ENCODE measurements at places on chromosomes 5 and 9.

GRCh38 chr5:138574744-138575193, 432 bp downstream of the HSPA9 start:
- peak overlapping the region; percentile 74 for H3K4me3 ChIP-seq
- H3K27me3 ChIP-seq, result no peaks in the 10 kb centered on the region
- peaks cover 40% of the 10 kb centered on the region for H3K4me1 ChIP-seq
- H3K36me3 ChIP-seq, result peaks cover 38% of the 10 kb centered on the region

- H3K4me1 ChIP-seq, result no peaks in the 10 kb centered on the region
- H3K27me3 ChIP-seq, result no peaks in the 10 kb centered on the region
- H3K27ac ChIP-seq, result no peak overlapping the region
These were observed 1146.3 kb downstream of the MAT2B start for GRCh38 chr5:164651546-164652275.

GRCh38 chr5:141241496-141241895, 3.7 kb upstream of the PCDHB15 start:
- no peaks in the 10 kb centered on the region for H3K27me3 ChIP-seq
- no peak overlapping the region for H3K4me3 ChIP-seq
- no peak for DNase-seq
- H3K36me3 ChIP-seq, result peaks cover 14% of the 10 kb centered on the region
- no peak overlapping the region for H3K27ac ChIP-seq

GRCh38 chr5:161697001-161697400, 11.5 kb downstream of the GABRA6 start:
- no peak for DNase-seq
- H3K4me1 ChIP-seq, result no peaks in the 10 kb centered on the region
- H3K36me3 ChIP-seq, result no peaks in the 10 kb centered on the region
- H3K27ac ChIP-seq, result no peak overlapping the region
- no peak overlapping the region for H3K4me3 ChIP-seq

GRCh38 chr5:150190503-150190979, 679 bp downstream of the SLC6A7 start:
- no peak overlapping the region for H3K4me3 ChIP-seq
- no peak for DNase-seq
- H3K4me1 ChIP-seq, result peaks cover 8% of the 10 kb centered on the region
- H3K27me3 ChIP-seq, result peaks cover 48% of the 10 kb centered on the region
- H3K36me3 ChIP-seq, result no peaks in the 10 kb centered on the region

DNA sequence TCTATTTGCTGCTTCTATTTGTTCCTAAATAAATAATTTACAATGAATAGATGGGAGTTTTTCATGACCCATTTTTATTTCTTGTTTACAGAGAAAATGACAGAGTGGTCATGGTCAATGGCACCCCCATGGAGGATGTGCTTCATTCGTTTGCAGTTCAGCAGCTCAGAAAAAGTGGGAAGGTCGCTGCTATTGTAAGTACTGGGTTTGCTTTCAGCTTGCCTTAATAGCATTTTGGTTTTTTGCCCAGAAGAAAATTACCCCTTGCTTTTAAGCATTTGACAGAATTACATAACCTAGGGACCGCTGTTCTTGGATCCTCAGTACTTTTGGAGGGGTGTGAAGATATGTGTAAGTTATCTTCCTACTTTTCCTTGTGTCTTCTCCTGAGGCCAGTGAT, 44.1 kb downstream of the TJP2 start:
- peaks cover 62% of the 10 kb centered on the region for H3K36me3 ChIP-seq
- no peak overlapping the region for H3K4me3 ChIP-seq
- H3K27ac ChIP-seq, result no peak overlapping the region
- no peaks in the 10 kb centered on the region for H3K4me1 ChIP-seq
- no peaks in the 10 kb centered on the region for H3K27me3 ChIP-seq

DNA sequence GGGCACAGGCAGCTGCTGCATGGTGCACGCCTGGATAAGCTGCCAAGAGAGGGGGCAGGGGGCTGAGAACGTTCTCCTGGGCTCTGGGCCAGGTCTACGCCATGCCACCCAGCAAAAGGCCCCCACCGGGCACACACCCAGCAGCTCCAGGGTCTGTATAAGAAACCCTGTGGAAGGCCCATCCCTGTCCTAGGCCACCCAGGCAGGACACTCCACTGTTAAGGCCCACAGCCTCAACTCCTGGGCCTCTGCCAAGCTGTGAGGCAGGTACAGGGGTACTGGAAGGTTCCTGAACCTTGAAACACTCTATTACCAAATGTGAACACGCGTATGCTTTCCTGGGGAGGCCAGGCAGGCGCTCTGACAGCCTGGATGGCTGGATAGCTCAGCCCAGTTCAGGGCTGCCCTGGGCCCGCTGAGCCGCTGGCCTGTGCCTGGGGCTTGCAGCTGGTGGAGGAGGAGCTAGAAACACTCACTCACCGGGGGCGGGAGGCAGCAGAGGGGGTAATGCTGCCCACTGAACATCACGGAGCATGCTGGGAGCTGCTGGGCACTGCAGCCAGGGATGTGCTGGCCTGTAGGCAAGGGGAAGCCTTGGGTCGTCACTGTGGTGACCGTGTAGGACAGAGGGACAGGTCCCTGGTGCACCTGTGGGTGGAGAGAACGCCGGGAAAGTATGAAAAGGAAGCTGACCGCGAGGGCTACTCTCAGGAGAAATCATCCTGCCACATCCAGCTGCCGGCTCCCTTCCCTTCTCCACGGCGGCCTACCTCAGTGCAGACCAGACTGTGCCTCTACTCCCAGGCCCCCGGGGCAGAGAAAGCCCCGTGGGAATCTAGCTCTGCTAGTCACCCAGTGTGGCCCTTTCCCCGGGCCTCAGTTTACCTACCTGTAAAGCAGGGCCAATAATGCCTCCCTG, 6.0 kb downstream of the RNF44 start:
- no peak overlapping the region for H3K4me3 ChIP-seq
- peaks cover 75% of the 10 kb centered on the region for H3K4me1 ChIP-seq
- H3K36me3 ChIP-seq, result peaks cover 40% of the 10 kb centered on the region

- no peaks in the 10 kb centered on the region for H3K36me3 ChIP-seq
- H3K4me3 ChIP-seq, result no peak overlapping the region
- H3K4me1 ChIP-seq, result no peaks in the 10 kb centered on the region
- H3K27me3 ChIP-seq, result no peaks in the 10 kb centered on the region
- DNase-seq, result no peak
- no peak overlapping the region for H3K27ac ChIP-seq
These were observed 984.9 kb downstream of the TLE4 start for GRCh38 chr9:80556631-80557030.

DNA sequence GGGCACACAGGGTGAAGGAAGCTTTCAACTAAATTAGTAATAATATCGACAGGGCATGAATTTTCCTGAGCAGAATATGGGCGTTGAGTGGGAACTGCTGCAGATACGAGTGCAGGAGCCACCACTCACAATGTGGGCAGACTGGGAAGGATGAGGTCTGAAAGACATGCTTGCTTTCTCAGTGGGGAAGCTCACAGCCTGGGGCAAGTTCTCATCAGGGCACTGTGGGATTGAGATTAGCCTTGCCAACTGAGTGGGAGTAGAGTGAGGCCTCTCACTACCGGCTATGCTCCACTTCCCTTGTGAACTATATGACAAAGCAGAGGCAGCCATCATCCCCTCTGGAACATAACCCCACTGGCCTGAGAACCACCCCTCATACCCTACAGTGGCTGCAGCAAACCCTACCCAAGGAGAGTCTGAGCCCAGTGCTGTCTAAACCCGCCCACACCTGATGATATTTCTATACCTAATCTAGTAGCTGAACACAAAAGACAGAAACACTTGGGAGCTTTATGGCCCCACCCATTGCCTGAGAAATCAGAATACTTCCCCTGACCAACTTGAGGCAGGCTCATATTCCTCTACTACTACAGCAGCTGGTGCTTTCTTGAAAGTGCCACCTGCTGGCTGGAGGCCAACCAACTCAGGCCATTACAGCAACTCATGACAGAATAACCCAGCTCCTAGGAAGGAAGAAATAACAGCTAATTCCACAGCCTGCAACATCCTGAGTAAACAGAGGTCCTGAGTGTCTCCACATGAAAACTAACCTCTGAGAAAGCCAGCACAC, 173.7 kb upstream of the SPEF2 start:
- H3K27me3 ChIP-seq, result no peaks in the 10 kb centered on the region
- H3K4me3 ChIP-seq, result no peak overlapping the region
- H3K27ac ChIP-seq, result no peak overlapping the region

GRCh38 chr5:130978475-130978874, 186.6 kb downstream of the HINT1 start:
- H3K27ac ChIP-seq, result no peak overlapping the region
- H3K4me3 ChIP-seq, result no peak overlapping the region
- H3K36me3 ChIP-seq, result no peaks in the 10 kb centered on the region
- DNase-seq, result no peak
- H3K27me3 ChIP-seq, result no peaks in the 10 kb centered on the region

DNA sequence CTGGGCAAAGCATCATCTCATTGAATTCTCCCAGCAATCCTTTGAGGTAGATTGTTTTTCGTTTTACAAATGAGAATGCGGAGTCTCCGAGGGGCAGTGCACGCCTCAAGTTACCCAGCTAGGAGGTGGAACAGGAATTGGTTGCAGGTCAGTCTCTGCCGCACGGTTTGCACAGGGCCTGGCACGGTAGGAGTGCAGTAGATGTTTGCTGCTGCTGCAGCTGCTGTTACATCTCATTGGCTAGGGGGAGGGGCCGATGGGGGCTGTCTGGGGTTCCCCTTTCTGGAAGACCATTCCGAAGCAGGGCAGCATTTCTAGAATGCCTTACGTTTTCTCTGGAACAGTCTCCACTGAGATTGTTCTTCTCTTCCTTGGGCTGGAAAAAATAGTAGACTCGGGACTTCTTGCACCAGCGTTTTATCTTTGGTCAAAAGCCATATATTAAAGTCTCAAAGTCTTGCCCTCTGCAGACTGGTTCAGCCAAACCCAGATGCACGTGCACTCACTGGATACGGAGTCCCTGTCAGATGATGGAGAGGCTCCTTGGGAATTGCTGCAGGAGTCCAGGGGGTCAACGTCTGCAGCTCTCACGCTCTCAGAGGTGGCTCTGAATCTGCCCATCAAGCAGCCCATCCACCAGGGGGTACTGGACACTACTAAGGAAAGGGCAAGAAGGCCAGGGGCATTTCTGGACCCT, 1.2 kb downstream of the USP20 start:
- H3K4me1 ChIP-seq, result peaks cover 61% of the 10 kb centered on the region
- peak overlapping the region; percentile 69 for H3K4me3 ChIP-seq
- no peaks in the 10 kb centered on the region for H3K27me3 ChIP-seq
- peaks cover under 1% of the 10 kb centered on the region for H3K36me3 ChIP-seq

- H3K4me3 ChIP-seq, result no peak overlapping the region
- no peaks in the 10 kb centered on the region for H3K36me3 ChIP-seq
- H3K4me1 ChIP-seq, result peaks cover 23% of the 10 kb centered on the region
- no peak overlapping the region for H3K27ac ChIP-seq
- H3K27me3 ChIP-seq, result no peaks in the 10 kb centered on the region
- peak; percentile 60 for DNase-seq
These were observed 297.4 kb upstream of the ZNF608 start for GRCh38 chr5:125043781-125044391.

DNA sequence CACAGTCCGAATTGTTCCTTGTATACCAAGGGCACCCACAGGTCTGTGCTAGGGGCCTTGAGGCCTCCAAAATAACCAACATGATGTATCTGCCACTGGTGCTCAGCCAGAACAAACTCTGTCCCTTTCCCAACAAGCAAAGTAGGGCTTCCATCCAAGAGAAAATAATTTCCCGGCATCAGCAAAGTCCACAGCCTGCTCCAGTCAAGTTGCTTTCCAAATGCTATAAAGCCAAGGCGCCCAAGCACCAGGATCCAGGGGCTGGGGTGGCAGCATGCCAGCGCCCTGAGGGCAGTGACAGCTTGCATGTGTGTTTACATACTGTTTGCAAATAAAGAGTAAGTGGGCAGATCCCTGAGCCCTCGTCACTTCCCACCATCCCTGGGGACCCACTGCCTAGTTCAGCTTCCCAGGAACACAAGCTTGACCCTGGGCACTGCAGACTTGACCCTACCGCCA, 155.9 kb downstream of the ERCC6L2 start:
- H3K36me3 ChIP-seq, result no peaks in the 10 kb centered on the region
- H3K4me1 ChIP-seq, result peaks cover 40% of the 10 kb centered on the region
- no peak overlapping the region for H3K4me3 ChIP-seq
- H3K27ac ChIP-seq, result peak overlapping the region; percentile 73
- DNase-seq, result peak; percentile 84

- H3K4me1 ChIP-seq, result no peaks in the 10 kb centered on the region
- H3K27ac ChIP-seq, result no peak overlapping the region
- H3K4me3 ChIP-seq, result no peak overlapping the region
These were observed 1655.8 kb downstream of the MAT2B start for GRCh38 chr5:165161204-165161603.

DNA sequence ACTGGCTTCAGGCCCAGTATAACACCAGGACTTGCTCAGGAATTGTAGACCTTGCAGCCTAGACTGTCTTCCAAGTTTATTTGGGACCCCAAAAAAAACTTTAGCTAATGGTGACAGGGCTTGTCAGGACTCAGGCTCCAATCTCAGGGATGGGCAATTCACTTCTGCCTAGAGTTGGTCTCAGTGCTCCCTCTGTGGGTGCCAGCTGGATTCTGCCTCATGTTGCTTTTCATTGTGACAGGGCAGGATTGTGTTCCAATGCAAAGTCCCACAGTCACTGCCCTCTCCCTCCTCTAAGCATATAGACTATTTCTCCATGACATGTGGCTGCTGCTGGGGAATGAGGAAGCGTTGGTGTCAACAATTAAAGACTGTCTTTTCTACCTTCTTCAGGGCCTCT, 174.7 kb downstream of the CYLC2 start:
- no peak overlapping the region for H3K27ac ChIP-seq
- H3K4me1 ChIP-seq, result no peaks in the 10 kb centered on the region
- no peaks in the 10 kb centered on the region for H3K36me3 ChIP-seq
- no peaks in the 10 kb centered on the region for H3K27me3 ChIP-seq

- no peak overlapping the region for H3K4me3 ChIP-seq
- no peak for DNase-seq
- no peak overlapping the region for H3K27ac ChIP-seq
- peaks cover 15% of the 10 kb centered on the region for H3K4me1 ChIP-seq
These were observed 57.1 kb downstream of the MACROH2A1 start for GRCh38 chr5:135341696-135342550.

DNA sequence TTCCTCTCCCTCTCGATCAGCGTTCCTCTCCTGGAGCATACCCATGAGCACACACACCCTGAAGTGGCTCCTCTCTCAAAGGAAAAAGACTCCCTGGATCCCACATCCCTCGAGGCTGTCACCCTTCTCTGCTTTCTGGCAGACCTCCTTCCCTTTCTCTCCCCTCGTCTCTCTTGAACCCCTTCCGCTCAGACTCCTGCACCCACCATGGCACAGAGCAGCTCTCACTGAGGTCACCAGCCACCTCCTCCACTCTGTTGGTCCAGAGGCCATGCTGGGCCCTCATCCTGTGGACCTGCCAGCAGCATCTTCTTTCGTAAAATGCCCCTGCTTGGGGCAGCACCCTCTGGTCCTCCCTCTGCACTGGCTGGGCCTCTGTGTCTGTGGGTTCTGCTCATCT, 5.7 kb downstream of the B4GALT7 start:
- no peak overlapping the region for H3K4me3 ChIP-seq
- H3K4me1 ChIP-seq, result peaks cover 57% of the 10 kb centered on the region
- DNase-seq, result no peak
- H3K27me3 ChIP-seq, result no peaks in the 10 kb centered on the region
- peaks cover 21% of the 10 kb centered on the region for H3K36me3 ChIP-seq

GRCh38 chr9:109108318-109108717, 11.4 kb downstream of the TMEM245 start:
- peak overlapping the region; percentile 81 for H3K27ac ChIP-seq
- no peaks in the 10 kb centered on the region for H3K27me3 ChIP-seq
- H3K4me3 ChIP-seq, result no peak overlapping the region
- peaks cover 70% of the 10 kb centered on the region for H3K4me1 ChIP-seq
- DNase-seq, result no peak

All from stomach (tissue), 19 donors.